ENCODE measurements at places on chromosomes 5 and 9.

- no peak for DNase-seq
Measured at GRCh38 chr9:136409557-136410455, 608 bp downstream of the ENTR1 start.

DNA sequence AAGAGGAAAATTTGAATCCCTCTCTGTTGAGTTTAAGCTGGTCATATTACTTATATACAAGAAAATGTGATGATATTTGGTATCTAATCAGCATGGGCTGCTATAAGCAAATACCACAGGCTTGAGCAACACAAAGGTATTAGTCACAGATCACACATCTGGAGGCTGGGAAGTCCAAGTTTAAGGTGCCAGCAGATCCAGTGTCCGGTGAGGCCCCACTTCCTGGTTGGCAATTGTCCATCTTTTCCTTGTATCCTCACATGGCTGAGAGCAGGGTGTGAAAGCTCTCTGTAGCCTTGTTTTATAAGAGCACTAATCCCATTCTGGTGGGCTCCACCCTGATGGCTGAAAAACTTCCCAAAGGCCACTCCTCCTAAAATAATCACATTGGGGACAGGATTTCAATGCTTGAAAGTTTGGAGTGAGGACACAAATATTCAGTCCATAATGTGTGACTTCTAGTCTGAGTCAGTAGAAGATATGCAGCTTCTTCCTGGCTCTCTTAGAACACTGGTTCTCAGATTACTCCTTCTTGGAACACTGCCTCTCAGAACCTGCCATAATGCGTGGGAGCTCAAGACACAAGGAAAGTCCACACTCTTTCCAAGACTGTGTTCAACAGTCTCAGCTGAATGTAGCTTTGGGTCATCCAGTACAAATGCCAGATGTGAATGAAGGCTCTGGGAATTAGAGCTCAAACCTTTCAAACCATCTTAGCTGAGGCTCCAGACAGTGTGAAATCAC lies 124.1 kb downstream of the PRDM9 start:
- no peak for DNase-seq

- peak; percentile 2 for DNase-seq
Measured at GRCh38 chr5:79236970-79237739, 1.2 kb downstream of the JMY start.

DNA sequence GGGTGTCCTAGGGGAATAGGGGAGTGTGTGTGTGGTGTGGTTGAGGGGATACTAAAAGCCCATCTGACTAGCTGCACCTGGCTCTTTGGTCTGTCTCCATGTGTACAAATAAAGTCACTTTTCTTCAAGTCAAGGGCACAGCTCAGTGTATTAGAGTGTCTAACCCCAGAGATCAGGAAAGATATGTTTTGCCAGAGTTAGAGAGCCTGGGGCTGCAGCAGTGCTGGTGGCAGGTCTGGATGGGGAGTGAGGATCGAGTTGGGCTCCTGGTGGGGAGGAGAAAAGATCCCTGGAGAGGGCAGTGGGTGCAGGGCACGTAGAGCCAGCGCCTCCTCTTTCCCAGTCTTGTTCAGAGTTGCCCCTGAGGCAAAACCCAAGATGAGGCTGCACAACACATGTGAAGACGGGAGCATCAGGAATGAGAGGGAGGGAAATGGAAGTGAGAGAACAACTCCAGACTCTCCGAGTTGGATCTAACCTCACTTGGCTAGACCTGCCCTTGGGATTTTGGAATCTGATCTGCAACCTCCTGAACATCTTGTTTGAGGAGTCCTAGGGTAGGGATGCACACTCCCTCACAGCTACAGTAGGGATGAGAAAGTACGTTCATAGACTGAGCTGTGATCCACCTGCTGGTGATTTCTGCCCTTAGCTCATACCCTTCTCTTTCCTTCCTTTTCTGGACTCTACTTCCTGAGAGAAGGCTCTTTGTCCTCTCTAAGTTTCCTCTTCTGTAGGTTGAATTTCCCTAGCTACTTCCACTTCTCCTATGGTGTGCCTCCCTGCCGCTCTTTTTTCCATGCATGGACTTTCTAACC lies 309.9 kb downstream of the ZSWIM6 start:
- DNase-seq: no peak

- DNase-seq: no peak
Measured at GRCh38 chr9:123191260-123191659, 77.1 kb downstream of the STRBP start.

DNA sequence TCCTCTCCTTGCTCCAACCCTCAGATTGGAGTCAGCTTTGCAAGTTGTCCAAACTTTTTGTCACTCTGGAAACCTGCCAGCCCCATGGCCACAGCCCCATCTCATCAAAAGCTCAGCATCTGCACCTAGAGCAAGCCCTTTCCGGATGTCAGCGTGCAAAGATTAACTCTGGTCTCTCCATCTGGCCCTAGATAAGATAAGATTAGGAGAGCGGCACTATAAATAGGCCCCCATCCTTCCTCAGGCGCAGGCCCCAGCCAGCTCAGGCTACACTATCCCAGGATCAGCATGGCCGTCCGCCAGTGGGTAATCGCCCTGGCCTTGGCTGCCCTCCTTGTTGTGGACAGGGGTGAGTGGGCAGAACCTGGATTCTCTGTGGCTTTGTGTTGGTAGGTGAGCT lies at the start of gene SPINK4:
Gene SPINK4, plus strand, starts transcription at position 247 of the 400 bp plus-strand sequence. Its CDS starts 42 bp downstream, at position 289.
- DNase-seq: no peak

- no peak for DNase-seq
Measured at GRCh38 chr9:135415586-135415985, 64.0 kb upstream of the PPP1R26 start.

- DNase-seq: no peak
Measured at GRCh38 chr9:124296796-124297550, 39.2 kb downstream of the NEK6 start.

DNA sequence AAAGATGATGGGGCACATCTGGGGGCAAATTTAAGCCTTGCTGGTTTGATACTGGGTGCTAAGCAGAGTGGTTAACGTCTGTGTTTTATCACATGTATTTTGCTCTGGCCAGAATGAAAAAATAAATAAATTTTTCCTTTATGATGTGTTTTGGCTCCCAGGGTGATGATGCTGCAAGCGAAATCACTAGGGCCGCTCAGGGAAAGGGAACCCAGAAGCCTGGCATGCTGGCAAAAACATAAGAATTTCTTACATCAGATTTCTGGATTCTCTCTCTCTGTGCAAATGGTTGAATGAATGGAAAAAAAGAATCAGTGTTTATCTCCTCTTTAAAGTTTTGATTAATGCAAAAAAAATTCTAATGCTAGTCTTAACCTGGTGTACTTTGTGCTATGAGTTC lies 1975.2 kb upstream of the C9orf72 start:
- DNase-seq: no peak

DNA sequence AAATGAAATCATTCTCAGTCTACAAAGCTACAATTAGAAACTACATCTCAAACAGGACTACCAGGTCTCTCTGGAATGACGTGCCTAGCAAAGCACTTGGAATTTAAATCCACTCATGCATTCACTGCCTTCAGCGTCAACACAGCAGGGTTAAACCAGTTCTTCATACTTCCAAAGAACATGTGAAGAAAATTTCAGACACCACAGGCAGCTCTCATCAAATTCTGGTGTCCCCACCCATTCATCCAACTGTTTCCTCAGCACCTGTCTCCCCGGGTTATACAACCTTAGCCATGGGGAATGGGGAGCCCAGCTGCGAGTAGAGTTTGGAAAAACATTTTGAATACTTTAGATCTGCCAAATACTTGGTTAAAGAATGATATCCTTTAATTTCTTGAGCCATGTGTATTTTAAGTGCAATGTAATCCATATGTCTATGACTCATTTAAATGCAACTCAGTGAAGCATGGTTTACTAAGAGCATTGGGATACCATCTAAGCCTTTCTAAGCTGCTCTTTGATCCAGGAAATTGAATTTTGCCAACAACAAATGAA lies 17.5 kb downstream of the ADAM19 start:
- no peak for DNase-seq

Measured in activated CD8-positive, alpha-beta memory T cell treated with anti-CD3 and anti-CD28 coated beads for 1 hour (primary cell).